Endothelial cell (in vitro differentiated cells): ENCODE measurements at places on chromosomes 4 and X.

DNA sequence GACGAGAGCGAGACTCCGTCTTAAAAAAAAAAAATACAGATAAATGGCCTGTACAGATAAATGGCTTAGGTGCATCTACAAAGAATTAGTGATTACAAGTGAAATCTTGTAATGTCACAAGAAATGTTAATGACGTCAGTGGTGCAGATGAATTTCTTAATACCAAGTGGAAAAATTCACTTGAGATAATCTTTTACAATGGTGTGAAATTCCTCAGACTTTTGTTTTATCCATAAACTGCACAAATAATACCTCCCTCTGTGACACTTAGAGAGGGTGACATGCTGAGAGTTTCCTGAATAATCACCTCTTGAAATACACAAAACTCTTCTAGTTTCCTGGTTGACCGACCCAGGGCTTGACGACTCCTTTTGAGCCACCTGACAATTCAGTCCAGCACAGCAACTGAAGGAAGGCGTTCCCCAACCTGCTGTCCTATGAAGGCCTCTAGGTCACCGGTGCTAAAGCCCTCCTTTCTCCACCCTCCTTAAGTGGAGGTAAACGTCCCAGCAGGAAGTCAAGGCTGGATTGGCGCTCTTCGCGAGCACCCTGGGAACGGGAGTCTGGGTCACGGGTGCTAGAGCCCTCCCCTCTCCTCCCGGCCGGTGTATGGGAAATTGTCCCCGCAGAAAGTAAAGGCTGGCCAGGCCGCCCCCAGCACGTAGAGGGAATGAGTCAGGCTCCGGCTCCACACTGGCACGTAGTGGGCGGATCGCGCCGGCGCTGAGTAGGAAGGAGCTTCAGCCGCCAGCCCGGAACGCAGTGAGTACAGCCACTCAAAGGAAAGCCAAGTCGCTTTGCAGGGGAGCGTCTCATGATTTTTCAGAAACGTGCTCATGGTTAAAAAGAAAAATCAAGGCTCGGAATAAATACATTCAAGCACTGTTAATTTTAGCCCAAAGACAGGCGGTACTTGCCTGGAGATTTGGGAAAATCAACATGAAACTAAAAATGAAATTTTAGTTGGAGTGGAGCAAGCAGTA, at the start of gene TMEM144:
Gene TMEM144 (plus strand): TSS at position 662 of the 983 bp plus-strand sequence. CDS start 2,182 bp downstream, outside the sequence.
- DNase-seq, result peak; percentile 76

DNA sequence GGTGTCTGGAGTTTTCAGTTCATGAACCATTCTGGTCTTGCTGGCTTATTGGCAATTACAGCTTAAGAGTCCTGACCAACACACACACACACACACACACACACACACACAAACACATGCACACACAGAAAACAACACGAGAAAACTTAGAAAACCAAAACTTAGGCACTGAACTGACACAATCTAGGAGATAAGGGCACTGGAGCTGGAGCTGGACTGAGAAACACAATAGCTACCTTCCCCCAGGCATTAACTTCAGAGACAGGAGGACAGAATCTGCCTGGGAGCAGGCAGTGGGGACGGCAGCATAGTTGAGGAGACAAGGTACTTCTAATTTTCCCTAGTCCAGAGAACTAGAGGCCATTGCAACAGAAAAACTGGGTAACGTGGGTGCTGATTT, 62.3 kb downstream of the LNX1 start:
- no peak for DNase-seq

DNA sequence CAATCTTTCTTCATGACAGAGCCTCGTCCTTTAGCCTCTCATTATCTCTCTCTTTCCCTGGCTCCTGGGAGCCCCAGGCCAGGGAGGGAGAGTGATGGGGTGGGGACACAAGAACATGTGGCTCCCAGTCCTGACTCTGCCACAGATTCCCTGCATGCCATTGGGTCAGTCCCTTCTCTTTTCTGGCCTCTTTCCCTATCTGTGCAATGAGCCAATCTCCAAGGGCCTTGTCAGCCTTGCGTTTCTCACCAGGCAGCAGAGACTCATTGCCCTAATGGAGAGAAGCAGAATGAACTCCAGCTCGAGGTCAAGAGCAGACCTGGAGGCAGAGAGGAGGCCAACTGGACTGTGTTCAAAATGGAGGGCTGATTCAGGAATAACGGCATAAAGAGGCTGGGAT, 38.4 kb upstream of the PJA1 start:
- DNase-seq, result no peak

DNA sequence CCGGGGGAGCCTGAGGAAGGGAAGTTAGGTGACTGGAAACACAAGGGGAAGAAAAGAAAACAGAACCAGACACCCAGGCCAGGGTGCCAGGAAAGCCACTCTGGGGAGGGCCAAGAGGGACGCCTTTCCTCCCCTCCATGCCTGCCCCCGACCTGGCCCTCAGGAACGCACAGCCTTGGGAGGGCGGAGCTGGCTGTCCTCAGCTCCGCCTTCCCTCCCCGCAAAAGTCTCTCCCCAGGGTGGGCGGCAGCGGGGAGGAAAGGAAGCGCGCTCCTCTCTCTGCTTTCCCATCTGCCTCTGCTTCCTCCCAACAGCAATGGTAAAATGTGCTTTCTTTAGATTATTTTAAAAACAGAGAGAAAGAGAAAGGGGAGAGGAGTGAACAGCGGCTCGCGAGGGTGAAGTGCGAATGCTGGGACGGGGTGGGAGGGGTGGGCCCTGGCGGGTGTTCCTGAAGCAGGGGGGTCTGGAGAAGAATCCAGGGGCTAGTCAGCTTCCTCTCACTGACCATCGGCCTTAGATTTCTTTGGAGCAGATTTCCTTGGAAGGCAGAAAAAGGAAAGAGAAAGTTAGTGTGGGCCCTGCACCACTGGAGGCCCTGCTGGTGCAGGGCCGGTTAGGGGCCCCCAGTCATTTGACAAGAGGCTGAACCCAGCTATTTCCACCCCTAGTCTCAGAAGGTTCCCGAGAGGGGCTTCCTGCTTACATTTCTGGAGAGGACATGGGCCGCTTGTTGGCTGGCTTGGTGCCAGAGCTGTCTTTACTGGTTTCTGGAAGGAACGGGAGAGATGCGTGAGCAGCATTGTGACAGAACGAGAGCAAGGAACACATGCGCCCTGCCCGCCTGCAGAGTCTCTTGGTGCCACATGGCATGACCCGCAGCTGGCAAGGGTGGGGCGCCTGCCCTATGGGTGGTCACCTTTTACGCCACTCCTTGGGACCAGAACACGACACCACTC, 4.7 kb upstream of the RENBP start:
- DNase-seq, result peak; percentile 16
